Right renal pelvis (tissue), 4 donors: ENCODE measurements at places on chromosomes 2 and 18.

DNA sequence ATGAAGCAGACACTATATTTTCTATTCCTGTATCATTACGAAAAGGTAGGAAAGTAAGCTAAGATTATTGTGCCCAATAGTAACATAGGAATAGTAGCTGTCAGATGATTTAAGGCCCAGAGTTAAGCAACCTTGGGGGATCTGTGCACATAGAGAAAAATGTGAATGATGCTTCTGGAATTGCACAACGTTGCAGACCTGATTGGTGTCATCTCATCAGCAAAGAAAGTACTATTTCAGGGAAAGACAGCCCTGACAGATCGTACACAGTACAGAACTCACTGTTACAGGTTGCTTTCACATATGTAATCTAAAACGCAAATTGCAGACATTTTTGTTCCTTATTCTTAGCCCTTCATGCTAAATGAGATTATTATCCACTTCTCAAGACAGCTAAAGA, 535.9 kb downstream of the TRIB2 start:
- no peak for DNase-seq

DNA sequence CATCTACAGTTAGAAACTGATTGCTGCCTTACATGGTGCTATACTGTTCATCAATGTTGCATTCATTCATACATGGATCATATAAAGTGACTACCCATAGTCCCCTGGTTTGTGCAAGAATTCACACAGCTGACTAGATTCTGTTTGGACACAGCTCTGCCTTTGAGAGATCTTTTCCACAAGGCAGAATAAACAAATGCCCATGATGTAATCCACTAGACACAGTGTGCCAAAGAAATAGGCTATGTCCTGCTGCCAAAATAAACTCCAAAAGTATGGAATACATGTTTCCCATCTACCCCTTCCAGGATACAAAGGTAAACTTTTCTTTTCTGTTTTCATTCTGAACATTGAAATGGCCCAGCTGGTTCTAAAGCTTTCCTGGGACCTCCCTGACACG, 269.4 kb upstream of the CHAC2 start:
- DNase-seq: no peak

GRCh38 chr2:109374548-109375130, 239.1 kb downstream of the SEPTIN10 start:
- no peak for DNase-seq

GRCh38 chr18:35284841-35285240, 5.2 kb downstream of the ZSCAN30 start:
- DNase-seq: no peak

DNA sequence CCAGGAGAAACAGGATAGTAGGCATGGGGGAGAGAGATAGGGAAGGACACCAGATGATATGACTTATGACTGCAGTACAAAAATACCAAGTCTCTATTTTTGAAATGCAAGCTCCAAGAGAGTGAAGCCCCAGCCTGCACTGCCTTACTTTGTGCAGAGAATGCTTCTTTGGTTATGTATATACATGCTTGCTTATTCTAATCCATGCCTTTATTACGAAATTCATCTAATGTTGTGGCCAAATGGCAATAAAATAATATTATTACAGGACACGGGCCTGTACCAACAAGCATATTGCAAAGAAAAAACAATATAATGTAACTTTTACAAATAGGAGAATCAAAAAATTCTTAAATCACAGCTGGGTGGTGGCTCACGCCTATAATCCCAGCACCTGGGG, 110.8 kb downstream of the BCL11A start:
- no peak for DNase-seq

- no peak for DNase-seq
Measured at GRCh38 chr2:231002641-231003040, 6.7 kb downstream of the SPATA3 start.

- no peak for DNase-seq
Measured at GRCh38 chr2:109098251-109098920, 30.6 kb upstream of the SH3RF3 start.

DNA sequence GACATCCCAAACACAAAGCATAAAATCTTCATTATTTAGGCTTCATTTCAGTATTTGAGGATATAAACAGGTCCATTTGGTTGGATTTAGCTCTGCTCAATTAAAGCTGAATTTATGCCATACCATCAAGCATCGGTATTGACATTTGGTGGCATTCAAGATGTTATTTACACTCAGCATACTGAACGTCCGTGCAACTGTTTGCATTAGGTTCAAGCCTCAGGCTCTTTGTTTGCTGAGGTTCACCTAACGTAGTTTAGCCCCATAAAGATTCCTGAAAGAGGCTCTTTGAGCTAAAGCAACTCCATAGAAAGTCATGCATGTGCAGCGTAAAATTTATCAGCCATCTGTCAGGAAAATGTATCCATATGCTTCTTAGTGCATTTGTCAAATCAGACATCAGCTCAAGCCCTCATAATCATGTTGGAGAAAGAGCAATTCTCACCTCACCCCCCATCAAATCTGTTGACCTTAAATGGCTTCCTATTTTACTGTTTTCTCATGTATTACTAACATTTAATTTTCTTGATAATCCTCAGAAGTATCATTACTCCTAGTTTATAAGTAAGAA, 366.9 kb downstream of the EPHA4 start:
- no peak for DNase-seq

DNA sequence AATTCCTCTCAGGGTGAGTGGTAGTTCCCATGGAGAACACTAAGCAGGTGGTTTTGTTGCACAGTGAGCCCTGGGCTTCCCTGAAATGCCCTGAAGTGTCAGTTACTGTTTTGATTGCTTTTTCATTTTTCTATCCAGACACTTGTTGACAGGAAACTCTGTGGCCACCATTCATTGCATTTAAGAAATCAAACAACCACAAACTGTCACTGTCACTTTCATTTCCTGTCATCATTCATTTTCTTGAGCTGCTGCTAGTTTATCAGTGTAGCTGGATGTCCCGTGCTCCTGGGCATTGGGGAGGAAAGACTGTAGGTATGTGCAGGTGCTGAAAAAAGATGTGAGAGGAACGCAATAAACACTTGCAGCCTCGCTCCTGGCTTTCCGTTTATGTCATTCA, 891.6 kb upstream of the ZEB2 start:
- no peak for DNase-seq

DNA sequence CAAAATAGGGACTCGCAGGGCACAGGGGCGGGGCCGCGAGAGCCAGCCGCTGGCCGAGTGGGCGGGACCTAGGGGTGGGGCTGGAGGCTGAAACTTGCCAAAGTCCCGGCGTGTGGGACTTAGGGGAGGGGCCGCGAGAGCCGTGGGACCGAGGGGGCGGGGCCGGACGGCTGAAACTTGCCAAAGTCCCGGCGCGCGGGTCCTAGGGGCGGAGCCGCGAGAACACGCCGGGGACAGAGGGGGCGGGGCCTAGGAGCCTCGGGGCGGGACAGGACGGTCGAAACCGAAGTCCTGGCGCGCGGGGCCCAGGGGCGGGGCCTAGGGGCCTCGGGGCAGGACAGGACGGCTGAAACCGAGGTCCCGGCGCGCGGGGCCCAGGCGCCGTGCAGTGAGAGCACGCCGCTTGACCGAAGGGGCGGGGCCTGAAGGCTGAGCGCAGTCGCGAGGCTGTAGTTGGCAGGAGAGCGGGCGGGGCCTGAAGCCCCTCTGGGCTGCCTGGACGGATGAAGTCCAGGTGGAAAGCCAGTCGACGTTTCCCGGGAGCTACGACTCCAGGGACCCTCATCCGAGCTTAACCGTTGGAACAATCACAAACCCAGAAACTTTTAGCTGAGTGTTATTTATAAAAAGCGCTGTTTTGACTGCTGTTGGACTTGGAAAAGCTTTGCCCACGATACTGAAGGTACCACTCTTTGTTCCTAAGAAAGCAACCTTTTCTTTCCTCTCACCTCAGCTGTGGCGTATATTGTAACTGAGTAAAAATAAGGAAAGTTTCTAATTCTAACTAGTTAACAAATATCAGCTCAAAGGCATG, 475 bp upstream of the BARD1 start:
- DNase-seq: peak; percentile 96

DNA sequence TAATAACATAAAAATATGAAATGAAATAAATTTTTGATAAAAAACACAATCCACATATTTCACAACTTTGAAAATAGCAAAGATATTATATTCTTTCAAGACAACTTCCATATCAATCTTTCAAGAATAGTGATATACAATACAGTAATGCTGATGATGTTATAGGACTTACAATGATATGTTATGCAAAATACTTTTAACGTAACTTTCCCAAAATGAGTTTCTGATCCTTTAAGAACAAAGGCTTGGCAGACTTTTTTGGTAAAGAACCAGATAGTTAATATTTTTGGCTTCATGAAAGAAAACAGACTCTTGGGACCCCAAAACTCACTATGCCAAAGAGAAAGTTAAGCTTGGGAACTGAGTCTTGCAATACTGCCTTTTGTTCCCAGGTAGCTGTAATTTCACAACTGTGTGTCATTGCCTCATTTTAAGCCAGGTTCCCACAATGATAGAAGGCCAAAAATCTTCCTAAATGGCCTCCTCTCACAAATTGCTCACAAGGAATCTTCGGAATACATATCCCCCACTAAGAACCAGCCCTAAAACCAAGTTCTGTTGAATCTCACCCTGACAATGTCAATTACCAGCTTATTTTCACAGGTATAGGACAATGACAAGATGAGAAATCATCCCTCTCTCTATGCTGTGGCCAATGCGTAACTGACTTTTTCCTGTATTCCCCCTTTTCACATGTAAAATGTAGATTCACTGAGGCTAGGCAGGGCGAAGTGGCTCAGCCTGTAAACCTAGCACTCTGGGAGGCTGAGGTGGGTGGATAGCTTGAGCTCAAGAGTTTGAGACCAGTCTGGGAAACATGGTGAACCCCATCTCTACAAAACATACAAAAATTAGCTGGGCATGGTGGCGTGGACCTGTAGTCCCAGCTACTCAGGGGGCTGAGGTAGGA, 54.8 kb upstream of the STRN start:
- DNase-seq: no peak

DNA sequence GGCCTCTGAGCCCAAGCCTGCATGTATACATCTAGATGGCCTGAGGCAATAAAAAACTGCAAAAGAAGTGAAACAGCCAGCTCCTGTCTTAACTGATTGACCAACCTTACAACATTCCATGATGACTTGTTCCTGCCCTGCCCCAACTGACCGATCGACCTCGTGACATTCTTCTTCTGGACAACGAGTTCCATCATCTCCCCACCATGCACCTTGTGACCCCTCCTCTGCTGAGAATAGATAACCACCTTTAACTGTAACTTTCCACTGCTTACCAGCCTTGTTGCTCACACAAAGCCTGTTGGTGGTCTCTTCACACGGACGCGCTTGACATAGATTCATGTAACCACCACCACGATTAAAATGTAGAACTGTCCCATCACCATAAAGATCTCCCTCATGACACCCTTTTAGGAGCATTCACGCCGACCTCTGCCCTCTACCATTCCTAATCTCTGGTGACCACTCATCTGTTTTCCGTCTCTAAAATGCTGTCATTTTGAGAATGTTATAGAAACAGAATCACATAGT, 120.1 kb upstream of the REV1 start:
- DNase-seq: no peak

- no peak for DNase-seq
Measured at GRCh38 chr2:121033461-121033996, 251.5 kb downstream of the TFCP2L1 start.

DNA sequence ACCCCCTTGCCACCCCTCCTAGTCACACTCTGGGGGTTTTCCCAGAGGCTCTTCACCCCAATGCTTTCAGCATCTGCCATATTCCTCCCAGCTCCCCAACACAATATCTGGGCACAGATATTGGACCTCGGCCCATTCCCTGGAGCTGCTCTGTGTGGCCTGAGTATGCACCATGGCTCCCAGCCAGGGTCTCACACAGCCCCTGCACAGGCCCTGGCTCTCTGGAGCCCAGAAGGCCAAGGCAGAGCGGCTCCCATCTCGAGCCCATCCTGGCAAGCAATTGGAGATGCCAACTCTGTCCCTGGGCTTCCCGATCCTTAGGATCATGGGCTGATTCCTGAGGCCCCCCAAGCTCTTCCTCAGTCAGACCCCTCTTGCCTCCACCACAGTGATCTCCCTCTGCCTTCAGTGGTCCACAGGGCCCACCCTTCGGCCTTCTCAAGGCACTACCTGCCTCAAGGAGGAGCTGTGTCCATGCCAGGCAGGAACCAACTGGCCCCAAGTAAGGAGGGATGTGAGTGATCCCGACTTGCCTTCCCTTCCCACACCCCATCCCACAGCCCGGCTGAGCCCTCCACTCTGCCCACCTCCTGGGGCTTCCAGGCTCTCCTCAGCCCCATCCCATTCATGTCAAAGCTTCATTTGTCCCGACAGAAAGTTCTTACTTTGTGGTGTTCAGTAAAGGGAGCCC, 62.7 kb downstream of the ADD2 start:
- DNase-seq: no peak

DNA sequence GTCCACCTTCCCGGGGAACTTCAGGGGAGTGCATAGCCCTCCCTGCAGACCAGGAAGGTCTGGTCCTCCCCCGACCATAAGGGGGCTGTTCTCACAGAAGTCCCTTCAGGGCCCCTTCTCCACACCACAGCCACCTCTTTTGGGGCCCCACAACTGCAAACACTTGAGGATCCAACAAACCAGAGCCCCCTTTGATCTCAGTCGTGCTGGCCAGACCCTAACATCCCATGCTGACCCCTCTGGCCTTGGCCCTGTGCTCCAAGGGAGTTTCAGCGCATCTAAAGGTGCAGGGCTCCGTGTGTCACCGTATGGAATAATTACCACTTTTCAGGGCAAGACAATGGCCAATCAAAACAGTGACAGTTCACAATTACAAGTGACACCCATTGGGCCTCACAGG, 57.7 kb downstream of the ADNP2 start:
- no peak for DNase-seq

- DNase-seq: no peak
Measured at GRCh38 chr2:62999905-63000304, 50.7 kb upstream of the OTX1 start.

- no peak for DNase-seq
Measured at GRCh38 chr18:32478807-32479206, 8.1 kb upstream of the GAREM1 start.

GRCh38 chr2:30979822-30980245, 158.4 kb downstream of the GALNT14 start:
- no peak for DNase-seq

GRCh38 chr2:210049831-210050230, 47.4 kb downstream of the RPE start:
- no peak for DNase-seq

DNA sequence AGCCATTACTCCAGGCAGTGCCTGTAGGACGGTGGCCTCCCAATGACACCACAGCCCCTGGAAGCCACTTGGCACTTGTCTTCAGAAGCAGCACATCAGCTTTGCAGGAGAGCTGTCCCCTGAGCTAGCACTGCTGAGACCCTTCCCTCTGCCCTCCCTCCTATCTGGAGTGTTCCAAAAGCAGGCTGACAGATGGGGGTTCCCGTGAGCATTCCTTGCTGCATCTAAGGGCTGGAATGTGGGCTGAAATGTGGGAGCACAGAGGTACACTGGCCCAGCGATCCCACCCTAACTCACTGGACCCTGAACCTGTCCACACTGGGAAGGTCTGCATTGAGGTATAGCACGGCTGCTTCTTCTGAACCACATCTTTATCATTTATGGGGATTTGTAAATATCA, 230.1 kb downstream of the ANAPC1 start:
- DNase-seq: no peak
